HuH-7.5 (cell line): ENCODE measurements at places on chromosomes 7 and 10.

DNA sequence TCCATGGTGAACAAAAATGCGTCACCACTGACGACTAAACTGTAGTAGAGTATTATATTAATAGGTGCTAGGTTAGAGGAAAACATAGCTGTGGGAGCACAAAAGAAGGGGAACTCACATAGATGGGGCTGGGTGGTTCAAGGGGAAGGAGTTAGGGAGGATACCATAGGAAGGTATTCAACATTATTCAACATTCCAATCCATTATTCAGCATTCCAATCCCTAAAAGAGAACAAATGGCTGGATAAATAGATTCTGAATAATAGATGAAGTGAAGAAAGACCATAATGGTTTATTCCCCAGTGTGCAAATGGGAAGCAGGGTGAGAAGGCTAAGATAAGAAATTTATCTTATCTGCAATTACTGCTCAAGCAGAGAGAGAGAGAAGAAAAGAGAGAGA, 61.4 kb downstream of the AASS start:
- no peak for DNase-seq

- DNase-seq, result no peak
These were observed 108.7 kb downstream of the GFRA1 start for GRCh38 chr10:116164291-116164690.

GRCh38 chr7:128391805-128392204, 18.0 kb downstream of the IMPDH1 start:
- no peak for DNase-seq

DNA sequence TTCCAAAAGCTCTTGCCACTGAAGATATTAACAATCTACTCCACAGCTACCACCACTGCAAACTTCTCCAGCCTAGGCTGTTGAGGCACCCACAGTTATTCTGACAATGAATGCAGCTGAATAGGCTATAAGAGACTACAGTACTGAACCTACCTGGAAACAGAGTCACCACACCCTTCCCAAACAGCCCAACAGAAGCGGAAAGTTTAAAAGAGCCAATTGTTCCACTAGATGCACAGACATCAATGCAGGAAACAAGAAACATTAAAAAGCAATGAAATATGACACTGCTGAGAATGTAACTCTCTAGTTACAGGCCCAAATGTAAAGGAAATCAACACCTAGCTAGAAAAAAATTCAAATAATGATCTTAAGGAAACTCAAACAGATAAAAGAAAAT, 64.5 kb upstream of the PLA2G12B start:
- DNase-seq, result no peak

GRCh38 chr7:2255145-2256139, 13.4 kb downstream of the NUDT1 start:
- DNase-seq, result no peak

GRCh38 chr7:33190688-33191304, 61.4 kb downstream of the BBS9 start:
- DNase-seq, result no peak

GRCh38 chr7:69232445-69233376, 365.6 kb upstream of the AUTS2 start:
- DNase-seq, result no peak

DNA sequence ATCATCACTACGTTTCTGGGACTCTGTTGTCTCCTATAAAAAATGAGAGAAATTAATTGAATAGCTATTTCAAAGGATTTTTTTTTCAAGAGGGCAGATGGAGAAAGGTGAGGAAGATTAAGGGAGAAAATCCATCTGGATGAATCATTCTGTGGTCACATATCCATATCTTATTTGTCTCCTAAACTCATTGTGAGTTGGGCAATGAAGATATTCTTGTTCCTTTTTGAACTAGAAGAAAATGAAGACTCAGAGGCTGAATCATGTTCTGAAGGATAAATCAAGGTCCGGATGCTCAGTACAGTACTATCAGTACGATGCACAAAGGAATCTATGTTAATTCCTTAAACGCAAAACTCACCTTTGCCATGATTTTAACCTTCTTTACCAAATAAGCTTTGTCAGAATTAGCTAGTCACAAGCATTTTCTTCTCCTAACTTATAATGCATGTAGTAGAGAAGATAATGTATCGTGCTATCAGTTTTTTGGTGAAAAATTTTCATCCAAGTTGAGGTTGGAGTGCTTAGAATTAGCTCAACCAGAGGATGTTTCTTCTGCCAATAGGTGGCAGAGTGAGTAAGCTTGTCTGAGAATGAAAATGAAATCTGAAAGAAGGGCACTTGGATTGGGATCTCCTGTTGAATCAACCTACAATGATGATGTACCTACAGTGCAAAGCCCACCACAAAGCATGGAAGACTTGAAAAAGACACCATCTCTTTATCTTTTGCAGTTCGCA, 446.9 kb downstream of the KIF20B start:
- DNase-seq, result no peak

GRCh38 chr10:121490871-121491519, 107.2 kb downstream of the FGFR2 start:
- no peak for DNase-seq

GRCh38 chr7:23467291-23467805, 2.9 kb downstream of the IGF2BP3 start:
- no peak for DNase-seq

GRCh38 chr10:24718031-24718855, 5.4 kb downstream of the ARHGAP21 start:
- DNase-seq, result peak; percentile 18

DNA sequence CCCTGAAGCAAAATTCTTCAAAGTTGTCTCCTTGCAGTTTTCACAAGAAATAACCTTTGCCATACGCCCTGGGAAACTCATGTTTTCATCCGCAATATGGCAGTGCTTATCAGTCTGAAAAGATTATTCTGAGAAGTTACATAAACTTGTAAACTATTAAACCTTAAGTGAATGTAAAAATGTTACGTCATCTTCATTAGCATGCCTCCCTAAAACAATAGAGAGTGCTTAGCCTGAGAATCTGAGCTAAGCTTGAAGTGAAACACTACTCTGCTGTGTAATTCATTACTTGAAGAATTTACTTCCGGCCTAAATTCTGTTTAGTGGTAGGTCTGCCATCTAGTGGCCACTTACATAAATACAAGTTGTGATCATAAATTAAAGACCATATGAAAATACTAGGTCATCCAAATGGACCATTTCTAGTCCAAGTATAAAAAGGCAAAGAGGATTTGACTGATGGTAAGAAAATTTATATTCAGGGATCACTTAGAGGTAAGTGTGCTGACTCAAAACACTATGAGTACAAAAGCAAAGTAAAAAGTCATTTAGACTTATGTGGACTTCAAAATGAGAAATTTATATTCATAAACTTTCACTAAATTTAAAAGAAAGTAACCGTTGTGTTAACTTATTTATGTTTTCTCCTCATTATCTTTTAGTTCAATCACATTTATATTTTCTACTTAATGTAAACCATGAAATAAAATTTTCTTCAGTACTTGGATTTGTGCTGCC, 745.1 kb upstream of the LRRTM3 start:
- DNase-seq, result peak; percentile 7

GRCh38 chr7:148930335-148930734, 46.2 kb upstream of the EZH2 start:
- DNase-seq, result no peak

DNA sequence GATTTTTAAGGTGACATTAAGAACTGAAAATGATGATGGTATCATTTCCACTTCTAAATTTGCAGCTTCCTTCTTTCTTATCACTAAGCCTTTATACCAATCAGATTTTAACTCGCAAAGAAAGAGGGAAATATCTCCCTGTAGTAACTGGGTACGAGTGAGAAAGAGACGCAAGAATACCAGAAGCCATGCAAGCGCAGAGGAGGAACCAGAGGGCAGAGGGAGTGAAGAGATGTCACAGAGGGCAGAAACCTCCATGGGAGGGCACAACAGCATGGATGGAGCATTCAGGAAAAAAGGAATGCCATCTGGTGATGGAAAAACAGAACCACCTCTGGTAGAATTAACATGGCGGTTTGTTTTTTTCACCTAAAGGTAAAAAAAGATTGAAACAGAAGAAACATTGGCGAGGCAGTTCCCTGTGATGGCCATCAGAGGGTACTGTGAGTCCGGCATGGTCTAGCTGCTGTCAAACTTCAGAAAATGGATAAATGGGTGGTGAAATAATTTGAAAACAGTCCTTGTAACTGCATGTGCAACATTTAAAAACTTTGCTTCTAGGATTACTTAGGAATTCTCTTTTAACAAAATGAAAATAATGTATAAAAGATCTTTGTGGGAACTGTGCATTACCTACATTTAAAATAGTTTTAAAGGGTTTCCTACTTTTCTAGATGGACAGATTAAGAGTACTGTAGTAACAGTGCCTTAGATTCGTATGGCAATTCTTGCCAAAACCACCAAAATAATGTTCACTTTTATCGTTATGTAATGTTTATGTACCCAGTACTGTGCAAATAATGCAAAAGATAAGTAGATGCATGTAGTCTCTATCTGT, 91.8 kb downstream of the ARHGAP12 start:
- DNase-seq, result peak; percentile 20

GRCh38 chr7:87648316-87648715, 20.1 kb downstream of the RUNDC3B start:
- no peak for DNase-seq

GRCh38 chr10:70258216-70258615, 25.0 kb upstream of the PPA1 start:
- DNase-seq, result no peak

- DNase-seq, result no peak
These were observed 18.4 kb downstream of the ZNF775 start for GRCh38 chr7:150397346-150398107.

GRCh38 chr10:3167611-3168330, 4.8 kb downstream of the PITRM1 start:
- no peak for DNase-seq

- no peak for DNase-seq
These were observed 27.7 kb downstream of the KLRG2 start for GRCh38 chr7:139455789-139456188.

GRCh38 chr10:14327527-14327926, 3.2 kb downstream of the FRMD4A start:
- DNase-seq, result no peak

GRCh38 chr7:101952355-101953247, 135.2 kb downstream of the CUX1 start:
- no peak for DNase-seq

DNA sequence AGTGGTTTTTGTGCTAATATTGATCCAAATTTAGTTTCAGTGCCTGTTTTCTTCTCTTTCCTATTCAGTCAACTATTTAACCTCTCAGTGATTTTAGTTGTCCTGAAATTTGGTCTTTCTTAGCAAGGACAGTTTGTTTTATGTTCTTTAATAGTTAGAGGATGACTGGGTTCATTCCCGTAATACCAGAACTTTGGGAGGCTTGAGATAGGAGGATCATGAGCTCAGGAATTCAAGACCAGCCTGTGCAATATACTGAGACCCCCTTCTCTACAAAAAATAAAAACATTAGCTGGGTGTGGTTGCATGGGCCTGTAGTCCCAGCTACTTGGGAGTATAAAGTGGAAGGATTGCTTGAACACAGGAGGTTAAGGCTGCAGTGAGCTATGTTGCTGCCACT, 148.3 kb downstream of the EXOC4 start:
- no peak for DNase-seq

- no peak for DNase-seq
These were observed 80.9 kb downstream of the CACNB2 start for GRCh38 chr10:18221123-18221522.

- DNase-seq, result no peak
These were observed 27.8 kb downstream of the RNLS start for GRCh38 chr10:88555190-88555908.

DNA sequence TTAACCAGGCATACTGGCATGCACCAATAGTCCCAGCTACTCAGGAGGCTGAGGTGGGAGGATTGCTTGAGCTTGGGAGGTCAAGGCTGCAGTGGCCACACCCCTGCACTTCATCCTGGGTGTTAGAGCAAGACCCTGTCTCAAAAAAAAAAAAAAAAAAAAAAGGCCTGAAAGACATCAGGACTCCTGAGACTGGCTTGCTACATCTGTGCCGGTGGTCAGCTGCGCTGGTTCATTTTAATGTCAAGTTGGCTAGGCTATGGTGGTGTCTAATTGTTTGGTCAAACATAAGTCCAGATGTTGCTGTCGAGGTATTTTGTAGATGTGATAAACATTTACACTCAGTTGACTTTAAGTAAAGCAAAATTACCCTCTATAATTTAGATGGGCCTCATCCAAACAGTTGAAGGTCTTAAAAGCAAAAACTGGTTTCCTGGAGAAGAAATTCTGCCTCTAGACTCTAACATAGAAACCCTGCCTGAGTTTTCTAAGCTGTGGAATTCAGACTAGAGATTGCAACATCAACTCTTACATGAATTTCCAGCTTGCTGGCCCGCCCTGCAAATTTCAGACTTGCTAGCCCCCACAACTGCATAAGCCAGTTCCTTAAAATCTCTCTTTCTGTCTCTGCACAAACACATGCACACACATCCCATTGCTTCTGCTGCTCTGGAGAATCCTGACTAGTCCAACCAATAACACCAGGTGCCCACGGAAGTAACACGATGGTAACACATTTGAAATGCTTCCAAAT, 18.2 kb downstream of the MYOF start:
- DNase-seq, result no peak

- DNase-seq, result no peak
These were observed 287.2 kb downstream of the PTPRN2 start for GRCh38 chr7:158300427-158300826.

DNA sequence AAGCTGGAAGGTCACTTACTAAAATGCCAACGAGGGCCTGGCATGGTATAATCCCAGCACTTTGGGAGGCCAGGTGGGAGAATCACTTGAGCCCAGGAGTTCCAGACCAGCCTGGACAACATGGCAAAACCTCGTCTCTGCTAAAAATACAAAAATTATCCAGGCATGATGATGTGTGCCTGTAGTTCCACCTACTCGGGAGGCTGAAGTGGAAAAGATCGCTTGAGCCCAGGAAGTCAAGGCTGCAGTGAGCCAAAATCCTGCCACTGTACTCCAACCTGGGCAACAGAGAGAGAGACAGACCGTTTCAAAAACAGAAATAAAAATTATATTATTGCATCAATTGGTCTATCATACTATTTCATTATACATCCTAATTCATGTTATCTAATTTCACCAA, 18.1 kb upstream of the FAM53B start:
- no peak for DNase-seq

GRCh38 chr10:50336140-50336539, 84.8 kb upstream of the ASAH2 start:
- DNase-seq, result no peak

- DNase-seq, result no peak
These were observed 98.7 kb downstream of the PROSER2 start for GRCh38 chr10:11921800-11922392.

- no peak for DNase-seq
These were observed 152.8 kb downstream of the CUBN start for GRCh38 chr10:16976803-16977202.

- no peak for DNase-seq
These were observed 202.4 kb downstream of the PLXNA4 start for GRCh38 chr7:132373879-132374278.

GRCh38 chr7:80941208-80941758, 22.4 kb upstream of the SEMA3C start:
- no peak for DNase-seq

DNA sequence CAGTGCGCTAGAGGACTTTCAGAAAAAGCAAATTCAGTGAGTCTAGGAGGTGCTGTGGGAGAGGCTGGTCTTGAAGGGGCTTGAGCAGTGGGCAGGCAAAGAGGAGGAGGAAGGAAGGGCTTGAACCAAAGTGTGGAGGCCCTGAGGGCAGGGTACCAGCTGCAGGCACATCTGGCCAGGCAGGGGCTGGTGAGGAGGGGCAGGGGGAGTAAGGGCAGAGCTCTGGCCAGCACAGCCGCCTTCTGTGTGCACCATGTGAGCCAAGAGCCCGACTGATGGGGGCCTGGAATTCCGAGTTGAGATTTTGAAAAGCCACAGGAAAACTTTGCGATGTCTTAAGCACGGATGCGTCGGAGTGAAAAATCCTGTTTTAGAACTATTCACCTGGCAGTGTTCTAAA, 74.5 kb downstream of the PRPF18 start:
- no peak for DNase-seq

GRCh38 chr10:44297963-44298362, 86.9 kb downstream of the CXCL12 start:
- no peak for DNase-seq
